Bronchial epithelial cell (primary cell): ENCODE measurements at places on chromosomes 2 and 18.

DNA sequence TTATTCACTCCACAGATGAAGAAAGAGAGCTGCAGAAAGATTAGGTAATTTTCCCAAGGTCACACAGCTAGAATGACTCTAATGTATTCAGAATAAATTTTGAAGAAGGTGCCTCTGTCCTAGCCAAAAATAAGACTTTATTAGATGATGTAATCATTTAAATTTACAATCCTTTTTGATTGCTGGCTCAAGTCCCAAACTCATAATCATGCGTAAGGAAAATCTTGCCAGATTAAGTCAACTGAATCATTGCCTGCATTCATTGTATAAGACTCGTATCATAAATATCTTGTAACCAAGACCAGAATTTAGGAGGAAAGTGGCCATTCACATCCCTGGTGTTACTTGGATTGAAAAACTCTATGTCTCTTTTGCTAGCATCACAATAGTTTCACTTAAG lies 53.1 kb upstream of the STK39 start:
- peak; percentile 8 for DNase-seq

- no peak for DNase-seq
Observed at GRCh38 chr2:38192976-38193375, 117.0 kb upstream of the CYP1B1 start.

DNA sequence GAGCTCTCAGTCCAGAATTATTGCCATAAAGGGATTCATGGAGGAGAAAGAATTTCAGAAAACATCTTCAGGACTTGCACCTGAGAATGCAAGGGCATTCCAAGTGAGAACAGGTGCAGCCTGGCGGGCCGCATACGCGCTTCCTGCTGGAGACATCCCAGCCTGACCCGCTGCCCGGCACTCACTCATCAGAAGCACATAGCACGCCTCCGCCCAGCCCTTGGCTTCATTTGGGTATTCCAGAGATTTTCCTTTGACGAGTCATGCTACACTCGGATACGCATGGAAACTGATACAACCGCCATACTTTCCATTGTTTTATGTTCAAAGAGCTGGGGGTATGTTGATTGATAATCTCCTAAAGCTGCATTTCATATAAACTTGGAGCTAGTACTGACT lies 228.0 kb upstream of the ID2 start:
- no peak for DNase-seq

GRCh38 chr2:18262601-18263000 lies 297.9 kb downstream of the RDH14 start:
- no peak for DNase-seq

DNA sequence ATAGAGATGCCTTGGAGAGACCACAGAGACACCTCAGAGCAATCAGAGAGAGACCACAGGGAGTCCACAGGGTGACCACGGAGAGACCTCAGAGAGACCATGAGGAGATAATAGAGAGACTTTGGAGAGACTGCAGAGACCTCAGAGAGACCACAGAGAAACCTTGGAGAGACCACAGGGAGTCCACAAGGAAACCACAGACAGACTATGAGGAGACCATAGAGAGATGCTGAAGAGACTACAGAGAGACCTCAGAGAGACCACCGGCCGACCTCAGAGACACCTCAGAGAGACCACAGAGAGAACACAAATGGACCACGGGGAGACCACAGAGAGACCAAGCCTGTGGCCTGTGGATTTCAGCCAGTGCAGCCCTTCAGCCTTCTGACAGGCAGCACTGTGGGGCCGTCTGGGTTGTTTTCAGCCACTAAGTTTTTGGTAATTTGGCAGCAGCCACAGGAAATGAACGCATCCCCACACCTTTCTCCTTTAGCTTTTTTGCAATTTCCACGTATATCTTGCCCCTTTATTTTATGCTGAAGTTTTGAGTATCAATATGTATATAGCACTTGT lies 11.4 kb upstream of the TMEM18 start:
- DNase-seq: no peak

DNA sequence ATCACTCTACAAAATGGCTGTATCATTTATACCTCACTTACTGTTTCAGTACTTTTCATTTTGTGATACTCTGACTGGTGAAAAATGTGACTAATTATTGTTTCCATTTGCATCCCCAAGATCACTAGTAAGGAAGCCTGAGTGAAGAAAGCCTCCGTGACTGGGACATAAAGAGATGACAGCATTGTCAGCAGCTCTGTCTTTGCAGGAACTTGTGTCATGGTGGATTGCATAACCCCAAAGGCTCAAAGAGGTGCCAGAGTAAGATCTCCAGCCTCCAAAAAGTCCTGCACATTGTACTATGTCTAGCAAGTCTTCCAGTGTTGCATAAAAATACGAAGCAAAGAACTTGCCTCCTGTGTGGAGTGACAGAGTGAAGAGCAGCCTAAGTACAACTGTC lies 187.5 kb upstream of the CRIM1 start:
- peak; percentile 3 for DNase-seq

- no peak for DNase-seq
Observed at GRCh38 chr2:168152902-168153530, 94.4 kb downstream of the STK39 start.

GRCh38 chr2:189933911-189934399 lies 128.6 kb downstream of the MSTN start:
- peak; percentile 61 for DNase-seq

DNA sequence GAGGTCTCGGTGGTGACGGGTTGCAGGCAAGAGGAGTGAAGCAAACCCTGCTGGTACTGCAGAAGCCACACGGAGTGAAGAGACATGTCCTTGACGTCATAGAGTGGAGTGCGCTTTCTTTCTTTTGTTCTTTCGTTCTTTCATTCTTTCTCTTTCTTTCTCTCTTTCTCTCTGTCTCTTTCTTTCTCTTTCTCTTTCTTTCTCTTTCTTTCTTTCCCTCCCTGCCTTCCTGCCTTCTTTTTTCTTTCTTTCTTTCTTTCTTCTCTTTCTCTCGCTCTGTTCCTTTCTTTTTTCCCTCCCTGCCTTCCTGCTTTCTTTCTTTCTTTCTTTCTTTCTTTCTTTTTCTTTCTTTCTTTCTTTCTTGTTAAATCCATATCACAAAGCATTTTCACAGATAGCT lies 39.2 kb downstream of the LRRFIP1 start:
- no peak for DNase-seq

DNA sequence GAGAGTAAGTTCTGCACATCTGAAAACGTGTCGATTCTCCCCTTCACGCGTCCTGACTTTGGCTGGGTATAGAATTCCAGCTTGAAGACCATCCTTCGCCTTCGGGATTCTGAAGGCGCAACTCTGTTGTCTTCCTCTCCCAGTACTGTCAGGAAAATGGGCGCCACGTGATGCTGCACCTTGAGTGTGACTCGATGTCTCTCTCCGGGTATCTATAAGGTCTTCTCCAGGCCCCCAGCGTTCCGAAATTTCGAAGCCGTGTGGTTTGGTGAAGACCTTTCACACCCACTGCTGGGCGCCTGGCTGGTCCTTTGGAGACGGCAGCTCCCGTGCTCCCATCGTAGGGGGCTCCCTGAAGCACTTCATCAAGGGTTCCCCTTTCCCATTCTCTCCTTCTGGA lies 203.7 kb downstream of the HDAC4 start:
- DNase-seq: no peak

DNA sequence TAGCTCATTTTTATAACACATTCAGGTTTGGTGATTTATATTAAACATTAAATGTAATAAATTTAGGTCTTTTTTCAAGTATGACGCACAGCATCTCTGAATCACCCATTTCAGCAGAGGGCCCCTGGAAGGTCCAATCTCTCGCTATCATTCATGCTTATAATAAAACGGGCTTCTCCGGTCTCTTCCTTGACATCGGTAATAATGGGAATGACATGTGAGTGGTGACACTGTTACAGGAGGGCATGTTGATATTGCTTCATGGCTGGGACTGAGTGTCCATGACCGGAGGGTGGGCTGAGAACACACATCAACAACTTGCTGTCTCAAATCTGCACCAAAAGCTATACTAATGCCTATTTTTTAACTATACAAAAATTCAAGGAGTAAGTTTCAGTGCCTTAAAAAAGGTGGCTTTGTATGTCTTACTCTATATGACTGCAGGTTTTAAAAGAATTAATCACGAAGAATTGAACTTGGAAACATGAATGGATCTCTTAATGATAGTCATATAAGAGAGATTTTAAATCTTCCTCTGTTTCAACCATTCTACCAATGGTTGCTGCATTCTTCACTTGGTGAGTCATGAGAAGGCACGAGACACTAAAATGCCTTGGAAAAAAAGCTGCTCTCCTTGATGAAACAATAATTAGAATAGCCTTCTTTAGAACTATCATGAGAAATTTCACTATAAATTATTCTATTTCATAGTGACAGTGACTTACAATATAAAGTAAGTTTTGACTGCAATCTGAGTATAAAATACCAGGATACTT lies 101.9 kb upstream of the NRP2 start:
- peak; percentile 35 for DNase-seq

- no peak for DNase-seq
Observed at GRCh38 chr2:18950361-18950851, 361.0 kb upstream of the NT5C1B start.

GRCh38 chr2:126860385-126860784 lies 38.3 kb upstream of the TEX51 start:
- DNase-seq: no peak

- peak; percentile 27 for DNase-seq
Observed at GRCh38 chr2:106108351-106108750, 85.8 kb downstream of the UXS1 start.

DNA sequence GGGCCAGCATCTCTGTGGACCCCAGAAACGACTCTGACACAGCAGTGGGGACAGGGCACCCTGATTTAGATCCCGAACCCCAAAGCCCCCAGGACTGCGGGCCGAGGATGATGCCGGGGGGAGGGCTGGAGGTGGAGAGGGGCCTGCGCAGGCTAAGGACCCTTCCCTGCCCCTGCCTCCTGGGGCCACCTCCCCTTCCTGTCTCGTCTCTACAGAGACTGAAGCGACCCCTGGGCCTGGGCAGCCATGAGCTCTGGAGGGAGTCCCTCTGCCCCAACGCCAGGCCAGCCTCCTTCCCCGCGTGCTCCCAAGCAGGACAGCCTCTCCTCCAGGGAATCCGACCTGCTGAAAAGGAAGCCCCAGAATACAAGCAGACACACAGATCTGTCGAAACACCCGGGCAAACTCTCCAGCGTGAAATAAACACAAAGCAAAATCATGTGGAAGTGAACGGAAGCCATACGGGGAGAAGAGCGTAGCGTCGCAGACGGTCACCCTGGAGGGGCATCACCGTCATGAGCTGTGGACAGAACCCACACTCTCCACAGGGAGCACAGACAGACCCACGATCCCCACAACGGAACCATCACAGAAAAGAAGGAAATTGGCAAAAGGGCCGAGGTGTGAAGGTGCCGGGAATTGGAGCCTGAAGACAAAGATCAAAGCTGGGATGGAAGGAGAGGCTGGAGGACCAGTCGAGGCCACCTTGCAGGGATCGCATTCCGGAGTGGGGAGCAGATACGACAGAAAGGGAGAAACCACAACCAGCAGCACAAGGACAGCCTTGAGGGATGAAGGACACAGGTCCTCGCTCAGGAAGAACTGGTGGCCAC lies 51.0 kb upstream of the CTDP1 start:
- no peak for DNase-seq

DNA sequence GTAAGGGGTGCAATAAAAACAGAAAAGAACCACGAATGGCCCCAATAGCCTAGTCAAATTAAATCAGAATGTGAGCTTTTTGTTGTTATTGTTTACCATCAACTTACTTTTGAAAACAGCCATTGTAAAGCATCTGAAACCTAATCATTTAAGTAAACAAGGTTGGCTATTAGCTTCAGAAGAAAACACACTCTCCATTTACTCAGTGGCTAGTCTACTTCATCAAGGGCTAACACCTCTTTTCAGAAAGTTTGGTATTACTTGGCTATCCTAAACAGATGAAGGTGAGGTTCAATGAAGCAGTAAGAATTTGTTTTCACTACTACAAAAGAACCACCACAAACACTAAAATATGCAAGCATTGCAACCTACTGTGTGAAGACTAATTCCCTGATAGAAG lies 398.0 kb downstream of the CDH2 start:
- no peak for DNase-seq

GRCh38 chr2:129080715-129081476 lies 762.2 kb upstream of the HS6ST1 start:
- no peak for DNase-seq

- peak; percentile 20 for DNase-seq
Observed at GRCh38 chr2:19185086-19185485, 173.3 kb downstream of the OSR1 start.

DNA sequence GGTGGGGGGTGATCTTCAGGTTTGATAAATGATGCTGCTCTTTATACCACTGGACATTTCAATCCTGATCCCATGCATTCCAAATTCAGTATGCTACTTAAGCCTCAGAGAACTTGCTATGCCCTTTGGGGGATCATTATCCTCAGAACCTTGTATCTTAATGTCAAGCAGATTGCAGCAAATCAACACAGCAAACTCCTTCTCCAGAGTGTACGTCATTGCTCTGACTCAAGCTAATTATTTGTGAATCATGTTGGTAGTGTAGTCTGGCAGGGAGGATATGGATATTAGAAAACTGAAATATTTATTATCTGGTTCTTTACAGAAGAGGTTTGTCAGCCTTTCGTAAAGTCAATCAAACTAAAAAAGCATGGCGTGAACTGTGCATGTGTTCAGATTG lies 562.5 kb upstream of the FAM98A start:
- peak; percentile 0 for DNase-seq

DNA sequence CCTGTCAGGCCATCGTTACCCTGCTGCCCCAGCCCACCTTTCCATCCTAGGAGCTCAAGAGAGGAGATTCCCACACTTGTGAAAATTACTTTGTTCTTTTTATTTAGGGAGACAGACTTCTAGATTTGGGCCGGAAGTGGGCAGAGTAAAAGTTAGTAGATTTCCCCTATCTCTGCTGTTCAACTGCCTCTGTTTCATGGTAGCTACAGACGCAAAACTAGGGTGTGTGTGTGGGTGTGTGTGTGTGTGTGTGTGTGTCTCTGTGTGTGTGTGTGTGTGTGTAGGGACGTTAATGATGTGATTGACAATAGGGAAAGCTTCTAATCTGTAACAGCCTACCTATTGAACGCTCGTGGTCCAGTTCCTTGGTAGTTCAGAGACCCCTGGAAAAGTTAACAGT lies 438 bp downstream of the PSMA8 start:
- no peak for DNase-seq

- no peak for DNase-seq
Observed at GRCh38 chr2:205646680-205647079, 35.6 kb upstream of the NRP2 start.

- no peak for DNase-seq
Observed at GRCh38 chr2:187302116-187302515, 145.9 kb downstream of the CALCRL start.

DNA sequence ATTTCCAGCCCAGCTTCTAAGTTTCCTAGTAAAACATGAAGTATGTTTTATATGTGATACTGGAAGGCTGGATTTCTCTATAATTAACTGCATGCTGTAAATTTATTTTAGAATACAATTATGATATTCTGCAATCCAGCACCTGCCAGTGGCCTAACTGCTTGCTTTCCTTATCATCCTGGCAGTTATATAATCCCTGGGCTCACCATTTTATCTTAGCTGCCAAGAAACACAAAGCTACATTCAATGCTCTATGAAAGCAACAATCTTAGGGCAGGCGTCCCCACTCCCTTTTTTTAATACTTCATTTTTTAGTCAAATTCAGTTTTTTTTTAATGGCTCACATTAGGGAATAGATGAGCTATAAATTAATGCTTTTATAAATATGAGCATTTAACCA lies 38.4 kb upstream of the UBXN4 start:
- DNase-seq: no peak

GRCh38 chr2:113217455-113218282 lies 43.9 kb downstream of the PSD4 start:
- no peak for DNase-seq
